ENCODE measurements at places on chromosomes 6 and 20.

GRCh38 chr20:22752324-22752723, 168.0 kb upstream of the FOXA2 start:
- DNase-seq: no peak

DNA sequence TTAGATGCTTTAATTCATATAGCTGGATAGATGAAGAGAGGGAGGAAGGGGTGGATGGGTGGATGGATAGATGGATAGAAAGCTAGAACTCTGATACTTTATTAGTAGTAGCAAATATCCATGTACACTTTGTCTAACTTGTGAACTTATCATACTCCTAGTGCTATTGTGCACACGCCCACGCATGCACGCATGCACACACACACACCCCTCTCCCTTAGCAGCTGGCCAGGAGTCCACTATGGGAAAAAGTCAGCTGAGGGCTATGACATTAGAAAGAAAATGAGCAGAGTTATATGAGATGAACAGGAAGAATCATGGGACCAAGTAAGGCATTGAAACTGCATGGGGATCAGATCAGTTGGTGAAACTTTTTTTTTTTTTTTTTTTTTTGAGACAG, 28.6 kb downstream of the TAB2 start:
- no peak for DNase-seq

DNA sequence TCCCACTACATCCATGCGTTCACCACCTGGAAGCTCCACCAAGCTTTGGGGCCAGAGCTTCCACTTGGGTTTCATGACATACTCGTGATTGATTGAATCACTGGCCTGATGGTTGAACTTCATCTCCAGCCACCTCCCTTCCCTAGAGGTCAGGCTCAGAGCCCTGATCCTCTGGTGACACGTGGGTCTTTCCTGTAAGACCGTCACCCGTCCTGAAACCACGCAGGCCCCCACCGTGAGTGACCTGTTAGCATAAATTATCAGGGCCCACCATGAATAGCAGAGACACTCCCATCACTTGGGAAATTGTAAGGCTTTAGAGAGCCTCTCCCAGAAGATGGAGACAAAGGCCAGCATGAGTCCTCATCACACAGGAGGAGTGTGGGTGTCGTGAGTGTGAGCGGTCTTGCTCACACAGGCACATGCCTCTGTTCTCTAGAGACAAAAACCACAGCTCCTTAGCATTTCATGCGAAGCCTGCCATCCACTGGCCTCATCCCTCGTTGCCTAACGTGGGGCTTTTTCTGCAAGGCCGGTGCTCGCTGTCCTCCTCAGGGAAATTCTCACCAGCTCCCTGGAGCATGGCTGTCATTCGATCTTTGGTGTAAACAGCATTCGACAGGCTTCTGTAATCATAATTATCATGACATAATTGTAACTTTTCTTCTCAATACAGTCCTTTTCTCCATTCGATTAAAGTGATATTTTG, 65.1 kb upstream of the DUSP22 start:
- DNase-seq: no peak

- no peak for DNase-seq
Measured at GRCh38 chr6:81769824-81770223, 17.3 kb upstream of the TENT5A start.

DNA sequence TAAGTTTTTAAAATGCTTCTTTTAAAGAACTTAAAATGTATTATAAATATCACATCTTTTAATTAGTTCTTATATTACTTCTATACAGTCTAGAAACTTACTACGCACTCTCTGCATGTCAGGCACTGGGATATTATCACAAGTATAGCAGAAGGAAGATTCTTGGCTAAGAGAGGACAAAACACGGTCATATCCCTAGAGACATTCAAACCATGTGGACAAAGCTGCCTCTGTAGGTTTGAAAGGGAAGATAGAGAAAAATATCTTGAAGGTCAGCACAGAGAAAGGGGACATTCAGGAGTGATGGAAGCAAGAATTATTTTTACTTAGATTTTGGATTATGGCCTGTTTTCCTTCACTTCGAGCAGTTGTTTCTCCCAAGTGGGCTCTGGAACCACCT, 64.1 kb downstream of the LRRC1 start:
- no peak for DNase-seq

DNA sequence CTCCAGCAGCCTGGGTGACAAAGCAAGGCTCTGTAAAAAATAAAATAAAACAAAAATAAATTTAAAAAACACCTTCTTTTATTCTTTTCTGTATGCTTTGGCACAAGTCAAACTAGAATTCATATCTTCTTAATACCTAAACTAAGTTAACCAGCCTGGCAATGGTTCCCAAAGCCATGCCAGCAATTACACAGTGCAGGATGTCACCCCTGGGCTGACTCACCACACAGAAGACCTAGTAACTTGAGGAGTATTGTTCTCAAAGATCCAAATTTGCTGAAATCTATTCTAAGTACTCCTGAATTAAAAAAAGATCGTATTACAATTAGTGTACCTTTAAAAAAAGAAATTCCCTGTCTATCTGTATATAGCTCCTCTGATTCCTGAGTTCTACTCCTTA, 162.7 kb upstream of the SGK1 start:
- DNase-seq: peak; percentile 45

DNA sequence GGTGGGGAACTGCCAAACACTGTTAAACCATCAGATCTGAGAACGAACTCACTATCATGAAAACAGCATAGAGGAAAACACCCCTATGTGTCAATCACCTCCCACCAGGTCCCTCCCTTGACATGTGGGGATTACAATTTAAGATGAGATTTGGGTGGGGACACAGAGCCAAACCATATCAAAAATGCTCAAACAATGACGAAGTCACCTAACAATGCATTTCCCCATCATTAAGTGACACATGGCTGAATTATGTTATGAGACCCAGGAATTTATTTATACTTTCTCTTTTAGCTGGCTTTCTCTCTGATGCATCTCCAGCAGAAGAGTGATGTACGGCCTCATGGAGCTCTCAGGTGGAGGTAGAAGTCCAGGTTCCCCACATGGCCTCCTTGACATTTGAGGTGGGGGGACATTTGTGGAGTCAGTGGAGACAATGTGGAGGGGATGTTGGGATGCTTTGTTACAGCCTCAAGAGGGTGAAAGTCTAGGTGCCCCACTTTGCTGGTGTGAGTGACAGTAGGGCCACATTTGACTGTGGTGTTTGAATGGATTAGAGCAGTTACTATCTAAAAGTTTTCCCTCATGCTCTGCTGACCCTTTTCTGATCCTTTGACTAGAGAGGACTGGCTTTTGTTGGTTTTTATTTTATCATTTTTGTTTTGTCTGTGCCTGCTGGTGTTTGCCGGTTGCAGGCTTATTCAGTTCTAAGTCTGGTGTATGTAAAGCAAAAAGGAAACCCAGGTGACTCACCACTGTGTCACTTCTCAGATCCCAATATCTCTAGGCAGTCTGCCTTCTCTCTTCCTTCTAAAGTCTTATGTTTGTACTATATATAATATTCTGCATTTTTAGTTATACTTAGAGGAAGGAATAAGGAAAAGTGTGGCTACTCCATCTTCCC, 18.5 kb upstream of the DCBLD1 start:
- no peak for DNase-seq

GRCh38 chr6:5278565-5279120, 17.3 kb downstream of the FARS2 start:
- DNase-seq: no peak
